ENCODE measurements at places on chromosomes 1 and 21.
A peak's percentile ranks its signal among the peaks of the same experiment; 100 is the strongest.

- DNase-seq: no peak
These were observed 2.6 kb downstream of the GLRX2 start for GRCh38 chr1:193102662-193103061.

GRCh38 chr1:182126272-182126800, 64.8 kb upstream of the ZNF648 start:
- no peak for DNase-seq

GRCh38 chr21:16418226-16418625, 688.4 kb downstream of the USP25 start:
- DNase-seq: no peak

GRCh38 chr1:84415396-84415795, 17.1 kb downstream of the DNASE2B start:
- DNase-seq: no peak

DNA sequence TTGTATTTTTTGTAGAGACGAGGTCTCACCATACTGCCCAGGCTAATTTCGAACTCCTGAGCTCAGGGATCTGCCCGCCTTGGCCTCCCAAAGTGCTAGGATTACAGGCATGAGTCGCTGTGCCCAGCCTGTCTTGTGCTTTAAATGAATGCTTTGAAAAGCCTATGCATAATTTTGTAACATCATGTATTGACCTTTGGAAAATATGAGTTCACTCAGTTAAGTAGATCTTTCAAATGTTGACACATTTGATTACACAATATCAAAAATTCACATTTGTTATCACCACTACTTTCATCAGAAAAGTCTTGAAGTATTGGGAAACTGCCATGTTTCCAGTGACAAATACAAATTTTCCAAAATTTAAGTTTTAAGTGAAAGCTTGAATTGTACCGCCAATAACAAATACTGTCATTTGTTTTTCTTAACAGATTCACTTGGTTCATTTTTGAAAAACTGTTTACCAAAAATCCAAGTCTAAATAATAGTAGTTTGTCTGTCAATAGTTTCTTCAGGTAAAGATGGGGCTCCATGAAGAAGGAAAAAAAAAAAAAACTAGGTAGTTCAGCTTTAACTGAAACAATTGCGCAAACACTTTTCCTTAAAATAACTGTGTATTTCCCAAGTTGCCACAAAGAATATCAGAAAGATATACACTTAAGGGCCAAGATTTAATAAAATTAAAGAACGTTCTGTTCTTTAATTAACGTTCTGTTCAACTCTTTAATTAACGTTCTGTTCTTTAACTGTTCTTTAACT, 233.2 kb upstream of the NR5A2 start:
- no peak for DNase-seq

DNA sequence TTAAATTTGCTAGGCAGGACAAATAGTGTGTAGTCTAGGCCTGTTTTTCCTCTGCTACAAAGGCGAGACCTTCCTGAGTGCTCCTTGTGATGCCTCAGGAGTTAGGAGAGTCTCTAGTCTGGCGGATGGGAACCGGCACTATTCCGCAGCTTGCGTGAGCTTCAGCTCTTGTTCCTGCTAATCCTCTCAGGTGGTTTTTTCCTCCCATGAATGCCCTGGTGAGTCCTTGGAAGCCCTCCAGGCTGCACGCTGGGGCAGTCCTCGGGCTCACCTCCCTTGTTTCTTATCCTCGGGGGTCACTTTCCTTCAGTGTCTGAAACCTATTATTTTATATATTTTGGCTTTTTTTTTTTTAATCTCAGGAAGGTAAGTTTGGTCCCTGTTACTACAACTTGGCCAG, 28.2 kb downstream of the UTS2 start:
- no peak for DNase-seq

GRCh38 chr21:14685568-14685967, 139.5 kb upstream of the SAMSN1 start:
- DNase-seq: peak; percentile 56

DNA sequence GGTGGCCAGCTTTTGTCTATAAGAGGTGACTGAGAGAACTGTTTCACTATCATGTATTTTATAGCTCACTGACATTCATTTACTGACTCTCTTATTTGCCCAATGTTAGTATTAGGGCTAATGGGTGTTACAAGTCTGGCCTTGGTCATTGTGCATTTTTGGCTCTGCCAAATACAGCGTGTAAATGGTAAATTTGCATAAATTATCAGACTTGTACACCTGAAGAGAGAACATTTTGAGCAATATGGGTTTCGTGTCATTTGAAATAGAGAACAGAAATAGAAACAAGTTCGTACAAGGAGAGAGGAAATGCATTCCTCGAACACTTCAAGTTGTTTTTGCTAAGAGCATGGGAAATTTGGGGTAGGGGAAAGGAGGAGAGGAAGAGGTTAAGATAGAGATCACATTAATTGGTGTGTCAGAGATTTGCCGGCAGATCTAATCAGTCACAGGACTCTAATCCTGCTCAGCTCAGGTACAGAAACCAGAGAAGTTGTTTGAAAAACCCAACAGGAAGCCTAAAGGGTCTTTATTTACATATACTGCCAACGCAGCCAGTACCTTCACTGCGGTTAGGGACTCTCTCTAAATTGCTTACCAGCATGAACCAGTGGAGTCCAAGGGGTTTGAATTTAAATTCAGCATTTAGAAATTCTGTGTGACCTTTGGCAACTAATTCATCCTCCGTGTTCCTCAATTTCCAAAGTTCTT, 261.5 kb downstream of the GPATCH2 start:
- DNase-seq: peak; percentile 23

GRCh38 chr1:154867841-154868605, 2.1 kb downstream of the KCNN3 start:
- no peak for DNase-seq

DNA sequence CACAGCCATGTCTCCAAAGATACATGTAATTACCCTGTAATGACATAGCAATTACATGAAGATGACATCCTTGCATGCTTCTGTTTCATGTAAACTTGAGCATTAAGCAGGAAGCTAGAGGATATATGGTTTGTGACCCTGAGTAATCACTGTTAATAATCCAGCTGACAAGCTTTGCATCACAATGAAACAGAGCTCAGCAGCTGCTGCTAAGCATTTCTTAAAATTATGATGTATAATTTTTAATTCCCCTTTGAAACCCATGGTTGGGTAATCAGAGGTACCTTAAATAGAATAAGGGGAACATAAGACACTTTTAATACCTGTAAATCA, 293.5 kb downstream of the NTNG1 start:
- no peak for DNase-seq

DNA sequence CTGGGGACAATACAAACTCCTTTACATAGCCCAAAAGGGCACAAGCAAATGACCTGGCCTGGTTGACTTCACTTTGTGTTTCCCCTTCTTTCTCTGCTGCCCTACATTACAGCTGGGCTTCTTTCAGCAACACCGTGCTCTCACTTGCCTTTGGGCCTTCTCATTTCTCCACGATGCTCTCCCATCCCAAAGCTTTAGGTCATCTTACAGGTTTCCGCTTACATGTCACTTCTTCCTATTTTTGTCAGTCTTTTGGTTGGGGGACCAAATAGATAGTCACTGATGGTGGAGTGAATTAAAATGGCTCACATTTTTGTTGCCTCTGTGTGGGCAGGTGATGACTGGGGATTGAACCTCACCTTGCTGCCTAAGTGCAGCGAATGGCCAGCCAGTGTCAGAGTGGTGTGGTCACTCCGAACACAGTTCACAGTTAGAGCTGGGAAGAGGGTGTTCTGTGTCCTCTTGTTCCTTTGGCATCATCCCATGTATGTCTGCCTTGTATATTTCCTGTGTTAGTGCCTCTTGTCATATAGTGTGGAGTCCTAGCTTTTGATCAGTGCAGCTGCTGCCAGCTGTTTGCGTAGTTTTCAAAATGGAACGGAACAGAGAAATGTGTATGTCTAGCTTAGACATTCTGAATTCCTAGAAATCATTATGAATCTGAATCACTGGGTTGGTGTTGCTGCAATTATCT, 134.8 kb downstream of the NOS1AP start:
- no peak for DNase-seq

- DNase-seq: no peak
These were observed 14.5 kb downstream of the AGRN start for GRCh38 chr1:1034439-1034781.

GRCh38 chr1:82395440-82395839, 594.7 kb downstream of the ADGRL2 start:
- DNase-seq: peak; percentile 72

All from RPMI8226 (cell line).